A673 (cell line): ENCODE measurements at places on chromosomes 7 and 10.

DNA sequence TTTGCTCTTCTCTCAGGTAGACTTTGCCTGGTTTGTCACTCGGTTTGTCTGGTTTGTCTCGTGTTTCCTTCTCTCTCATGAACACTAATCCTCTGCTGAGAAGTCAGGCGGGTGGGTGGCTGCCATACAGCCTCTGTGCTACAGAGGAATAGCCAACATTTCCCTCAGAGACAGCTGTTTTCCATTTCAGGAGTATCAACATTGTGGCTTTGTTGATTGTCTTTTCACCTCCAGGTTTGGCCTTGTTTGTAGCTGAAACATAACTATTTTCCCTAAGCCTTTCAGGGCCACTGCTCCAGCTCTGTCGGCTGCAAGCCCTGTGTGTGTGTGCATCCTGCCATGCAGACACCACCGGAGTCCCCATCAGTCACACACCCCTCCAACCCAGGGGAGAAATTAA, 122.8 kb downstream of the BAMBI start:
- no peak for DNase-seq

GRCh38 chr7:113810080-113810744, 108.6 kb downstream of the PPP1R3A start:
- peak; percentile 1 for DNase-seq

DNA sequence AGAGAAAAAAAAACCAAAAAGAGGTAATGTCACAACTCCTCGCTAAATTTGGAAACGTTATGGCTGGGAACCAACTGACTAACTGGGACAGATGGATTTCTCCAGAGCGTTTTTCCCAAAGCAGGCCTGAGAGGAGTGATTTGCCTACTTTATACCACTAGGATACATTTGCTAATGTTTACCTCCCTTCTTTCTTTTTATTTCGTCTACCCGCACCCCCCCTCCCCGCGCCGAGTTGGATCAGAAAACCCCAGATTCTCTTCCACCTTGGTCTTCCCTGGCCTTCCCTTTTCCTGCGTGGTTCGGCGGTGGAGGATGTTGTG, 7.2 kb downstream of the CPA2 start:
- DNase-seq = no peak

DNA sequence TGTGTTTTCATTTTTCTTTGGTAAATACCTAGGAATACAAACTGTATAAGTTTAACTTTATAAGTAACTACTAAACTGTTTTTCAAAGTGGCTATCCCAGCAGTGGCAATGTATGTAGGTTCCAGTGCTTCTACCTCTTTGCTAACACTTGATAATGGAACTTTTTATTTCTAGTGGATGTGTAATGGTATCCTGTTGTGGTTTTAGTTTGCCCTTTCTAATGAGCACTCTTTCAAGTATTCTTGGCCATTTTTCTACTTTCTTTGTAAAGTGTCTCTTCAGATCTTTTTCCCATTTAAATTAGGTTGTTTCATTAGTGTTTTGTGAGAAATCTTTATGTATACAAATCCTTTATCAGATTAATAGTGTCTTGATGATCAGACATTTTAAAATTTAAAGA, 4.6 kb downstream of the KIF20B start:
- no peak for DNase-seq

DNA sequence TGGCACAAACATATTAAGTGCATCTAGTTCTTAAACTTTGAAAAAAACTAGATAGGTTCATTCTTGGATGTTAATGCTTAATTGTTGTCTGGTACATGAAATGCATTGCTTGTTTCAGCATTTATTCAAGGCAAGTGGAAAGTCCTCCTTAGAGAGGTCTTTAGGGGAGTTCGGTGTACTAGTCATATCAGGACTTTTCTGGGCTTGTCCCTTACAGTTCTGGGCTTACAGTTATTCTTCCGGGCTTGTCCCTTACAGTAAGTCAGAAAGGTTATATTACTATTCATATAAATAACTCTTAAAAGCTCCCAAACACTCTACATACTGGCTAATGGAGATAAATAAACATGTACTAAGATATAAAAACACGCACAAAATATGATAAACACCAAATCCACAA, 61.6 kb upstream of the MRLN start:
- DNase-seq = no peak

GRCh38 chr7:17844514-17845196, 95.6 kb downstream of the SNX13 start:
- DNase-seq = no peak

- no peak for DNase-seq
Measured at GRCh38 chr7:9097565-9098060, 664.2 kb downstream of the NXPH1 start.

- no peak for DNase-seq
Measured at GRCh38 chr10:75772153-75772887, 340.9 kb downstream of the LRMDA start.
